CD8-positive, alpha-beta memory T cell (primary cell): ENCODE measurements at places on chromosomes 7 and 10.

- DNase-seq, result no peak
Observed at GRCh38 chr7:144032516-144032915, 16.2 kb upstream of the OR2A5 start.

- DNase-seq, result no peak
Observed at GRCh38 chr7:114459574-114459973, 45.0 kb downstream of the FOXP2 start.

- no peak for DNase-seq
Observed at GRCh38 chr7:77843194-77843593, 44.6 kb downstream of the PHTF2 start.

DNA sequence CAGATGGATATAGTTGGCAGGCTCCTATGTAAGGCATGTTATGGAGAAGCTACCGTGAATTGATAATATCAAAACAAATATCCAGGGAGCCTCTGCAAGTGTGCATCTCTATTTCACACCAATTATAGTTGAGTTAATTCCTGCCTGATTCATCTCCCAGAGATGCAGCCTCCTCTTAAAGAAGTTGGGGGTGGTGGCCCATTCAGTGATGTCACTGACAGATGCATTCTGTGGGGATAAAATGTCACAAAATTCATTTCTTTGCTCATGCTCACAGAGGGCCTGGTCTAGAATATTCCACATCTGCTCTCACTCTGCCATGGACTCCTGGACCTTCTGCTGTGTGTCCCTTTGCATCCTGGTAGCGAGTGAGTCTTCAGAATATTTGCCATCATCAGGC, 189.1 kb upstream of the PRSS1 start:
- no peak for DNase-seq

DNA sequence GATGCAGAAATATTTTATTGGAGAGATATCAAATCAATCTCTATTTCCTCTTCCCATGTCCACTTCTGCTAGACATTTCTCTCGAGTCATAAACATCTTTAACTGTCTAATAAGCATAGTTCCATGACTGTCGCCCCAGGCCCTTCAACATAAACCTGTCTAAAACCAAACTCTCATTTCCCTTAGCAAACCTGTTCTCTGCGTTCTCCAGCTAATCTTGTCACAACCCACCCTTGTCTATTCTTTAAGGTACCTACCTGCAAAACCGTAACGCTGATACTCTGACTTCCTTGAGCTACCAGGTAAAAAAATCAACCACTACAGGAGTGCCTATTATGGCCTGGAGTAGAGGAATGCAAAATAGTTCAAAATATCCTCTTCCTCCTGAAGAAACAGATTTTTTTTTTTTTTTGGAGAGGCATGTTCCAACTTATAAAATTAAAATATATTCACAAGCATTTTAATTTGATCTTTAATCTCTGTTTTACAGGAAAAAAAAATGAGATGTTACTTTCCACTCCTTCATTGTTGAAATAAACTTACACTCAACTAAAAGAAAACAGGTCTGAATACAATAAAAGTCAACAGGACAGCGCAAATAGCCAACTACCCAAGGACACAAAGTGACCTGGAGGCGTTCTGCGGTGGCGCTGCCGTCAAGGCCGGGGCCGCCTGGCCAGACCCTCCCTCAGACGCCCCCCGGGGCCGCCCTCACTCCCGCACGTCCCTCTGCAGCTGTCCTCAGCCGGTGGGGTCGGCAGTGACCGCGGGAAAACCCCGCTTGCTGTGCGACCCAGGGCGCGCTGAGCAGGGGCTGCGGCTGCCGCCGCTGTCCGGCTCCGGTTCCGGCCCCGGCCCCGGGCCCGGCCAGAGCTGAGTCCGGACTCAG, 765 bp downstream of the SLC25A40 start:
- DNase-seq, result no peak

DNA sequence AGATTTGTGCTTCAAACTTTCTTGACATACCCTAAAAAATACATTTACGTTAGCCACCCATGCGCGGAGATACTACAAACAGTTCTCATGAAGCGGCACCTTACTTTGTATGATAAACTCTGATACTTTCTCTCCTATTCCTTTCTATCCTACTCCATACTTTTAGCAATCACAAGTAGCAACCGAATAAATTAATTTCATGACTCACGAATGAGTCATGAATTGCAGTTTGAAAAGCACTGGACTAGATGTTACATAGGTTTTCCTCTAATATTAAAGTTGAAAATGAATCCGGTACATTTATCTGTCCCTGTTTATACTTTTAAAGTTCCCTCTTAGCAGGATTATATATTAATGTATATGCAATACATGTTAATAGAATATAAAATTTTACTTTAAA, 67.6 kb downstream of the CUBN start:
- no peak for DNase-seq

DNA sequence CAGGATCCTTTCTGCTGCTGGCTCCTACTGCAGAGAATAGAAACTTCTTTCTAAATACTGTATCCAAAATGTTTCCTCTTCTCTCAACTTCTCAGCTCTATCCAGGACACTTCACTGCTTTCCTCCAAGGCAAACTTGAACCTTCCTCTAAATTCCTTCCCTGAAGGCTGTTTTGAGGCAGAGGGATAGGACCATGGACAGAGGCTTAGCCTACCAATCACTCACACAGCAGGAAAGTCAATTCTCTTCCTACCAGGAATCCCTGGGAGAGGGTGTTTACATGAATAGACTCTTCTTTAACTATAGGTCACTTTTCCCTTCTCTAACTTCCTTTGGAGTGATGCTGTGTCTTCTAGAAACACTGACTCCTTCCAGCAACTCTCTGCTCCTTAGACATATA, 115.6 kb upstream of the MKLN1 start:
- DNase-seq, result no peak
